ENCODE measurements at places on chromosomes 3 and 15. TPM values are rescaled to one million over a fixed set of nuclear protein-coding genes. Genes with fewer than 3 reads are reported as not detected.

Gene PP2D1
- 0.85 TPM for total RNA-seq

Gene DGKG
- total RNA-seq = 0.68 TPM

Gene COL7A1
- total RNA-seq = 15.3 TPM

DNA sequence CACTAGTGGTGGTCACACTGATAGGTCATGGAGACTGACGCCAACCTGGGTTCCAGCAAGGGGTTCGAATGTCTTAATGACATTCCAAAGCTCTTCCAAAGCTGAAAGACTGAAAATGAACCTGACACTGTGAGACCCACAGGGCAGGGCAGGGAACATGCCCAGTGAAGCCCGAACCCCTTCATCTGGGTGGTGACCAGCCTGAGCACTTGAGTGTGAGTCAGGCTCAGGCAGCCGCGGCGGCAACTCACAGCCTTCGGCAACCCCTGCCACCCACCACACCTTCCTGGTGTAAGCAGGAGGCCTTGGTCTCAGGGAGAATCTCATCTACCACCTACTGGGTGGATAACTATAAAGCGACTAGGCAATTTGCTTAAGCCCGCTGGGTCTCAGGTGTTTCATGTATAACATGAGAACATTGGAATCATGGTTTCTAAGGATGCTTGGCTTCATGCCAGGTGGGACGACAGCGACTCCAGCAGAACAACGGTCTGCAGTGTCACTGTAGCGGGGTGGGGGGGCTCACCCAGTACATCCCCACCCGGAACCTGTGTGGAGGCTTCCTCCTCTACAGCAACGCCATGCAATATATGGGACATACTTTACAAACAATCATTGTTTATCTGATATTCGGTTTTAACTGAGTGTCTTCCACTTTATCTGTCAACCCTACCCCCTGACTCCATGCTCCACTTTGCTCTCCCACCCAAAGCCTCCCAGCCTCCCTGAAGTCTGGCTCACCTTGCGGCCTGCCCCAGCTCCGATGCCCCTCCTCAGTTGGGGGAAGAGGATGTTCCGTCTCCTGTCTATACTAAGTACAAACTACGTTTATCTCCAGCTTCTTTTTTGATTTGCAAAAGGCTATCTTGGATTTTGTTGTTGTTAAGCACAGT is 125.0 kb upstream of the MEF2A start:
- no peak for ATAC-seq

DNA sequence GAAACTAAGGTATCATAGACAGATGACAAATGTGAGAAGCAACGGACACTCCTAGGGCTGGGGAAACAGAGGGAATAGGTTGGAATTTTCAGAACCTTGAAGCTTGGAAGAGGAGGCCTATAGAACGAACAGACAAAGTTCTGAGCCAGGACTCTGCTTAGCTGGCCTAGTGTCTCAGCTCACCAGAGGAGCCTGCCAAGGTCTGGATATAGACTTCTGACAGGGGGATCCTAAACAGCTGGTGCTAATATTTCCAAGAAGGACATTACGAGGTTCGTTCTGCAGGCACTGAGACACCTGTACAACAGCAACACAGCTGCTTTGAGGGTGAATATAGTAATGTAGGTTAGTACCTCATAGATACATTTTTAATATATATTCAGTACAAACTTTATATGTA is 266.3 kb downstream of the CHL1 start:
- ATAC-seq = no peak

DNA sequence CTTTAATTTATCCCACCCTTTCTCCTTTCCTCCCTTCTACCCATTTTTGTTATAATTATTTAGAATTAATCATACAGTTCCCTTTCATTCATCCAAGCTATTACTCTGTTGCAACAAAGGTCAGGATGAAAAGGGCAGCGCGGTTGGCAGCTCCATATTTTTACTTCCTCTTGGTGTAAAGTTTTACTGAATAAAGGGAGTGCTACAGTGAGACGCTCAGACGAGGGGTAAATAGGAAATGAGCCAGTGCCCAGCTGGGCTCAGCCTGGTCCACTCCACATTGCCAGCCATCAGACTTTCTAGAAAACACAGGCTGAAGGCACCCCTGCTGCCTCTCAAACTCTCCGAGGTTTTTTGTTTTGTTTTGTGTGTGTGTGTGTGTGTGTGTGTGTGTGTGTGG is 21.9 kb upstream of the ZBTB38 start:
- ATAC-seq = no peak

- ATAC-seq = no peak
These were observed 541.0 kb upstream of the LMCD1 start for GRCh38 chr3:7960601-7961000.

- peak; percentile 30 for ATAC-seq
These were observed 1.7 kb upstream of the GPR62 start for GRCh38 chr3:51953445-51953844.

GRCh38 chr3:175896655-175897054 is 1037.5 kb downstream of the NAALADL2 start:
- ATAC-seq = no peak

DNA sequence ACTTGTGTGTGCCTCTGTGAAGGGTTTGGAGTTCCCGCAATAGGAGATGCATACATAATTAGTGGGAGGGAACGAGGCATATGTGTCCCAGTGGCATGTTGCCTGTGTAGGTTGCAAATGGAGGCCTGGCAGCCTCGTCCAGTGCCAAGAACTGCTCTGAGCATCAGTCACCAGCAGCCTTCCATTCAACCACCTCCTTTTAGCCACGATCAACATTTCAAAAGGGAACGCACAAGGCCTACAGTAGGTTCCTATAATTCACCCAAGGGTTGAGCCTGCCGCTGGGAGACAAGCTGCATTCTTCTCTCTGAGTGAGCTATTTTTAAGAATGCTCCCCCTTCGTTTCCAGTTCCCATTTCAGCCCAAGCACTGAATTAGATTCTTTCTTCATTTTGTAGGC is 78.8 kb upstream of the CTNNB1 start:
- ATAC-seq = peak; percentile 83

DNA sequence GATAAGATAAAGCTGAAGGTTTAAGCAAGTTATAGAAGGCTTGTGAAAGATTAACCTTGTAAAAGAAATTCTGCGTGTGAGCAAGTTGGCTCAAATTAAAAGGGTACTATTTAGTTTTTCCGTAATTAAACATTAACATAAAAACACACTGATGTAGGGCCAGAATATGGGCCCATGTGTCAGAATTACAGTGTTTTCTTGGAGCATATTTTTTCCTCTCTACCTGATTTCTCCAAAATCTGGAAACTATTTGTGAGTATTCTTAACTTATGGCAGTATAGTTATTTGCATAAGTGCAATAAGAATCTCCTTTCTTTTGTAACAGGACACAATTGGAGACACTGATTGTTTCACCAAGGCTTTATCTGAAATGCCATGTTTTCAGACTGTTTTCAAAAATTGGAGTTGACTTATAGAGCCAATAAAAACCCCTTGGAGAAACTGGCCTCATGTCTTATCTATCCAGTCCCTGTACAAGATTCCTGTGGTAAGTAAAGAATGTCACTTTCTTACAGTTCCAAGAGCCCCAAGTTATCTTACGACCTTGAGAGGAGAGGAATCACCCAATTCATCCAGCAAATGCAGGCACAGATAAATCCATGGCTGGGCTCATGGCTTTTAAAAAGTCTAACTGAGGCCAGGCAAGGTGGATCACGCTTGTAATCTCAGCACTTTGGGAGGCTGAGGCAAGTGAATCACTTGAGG is 47.8 kb upstream of the P2RY1 start:
- no peak for ATAC-seq

DNA sequence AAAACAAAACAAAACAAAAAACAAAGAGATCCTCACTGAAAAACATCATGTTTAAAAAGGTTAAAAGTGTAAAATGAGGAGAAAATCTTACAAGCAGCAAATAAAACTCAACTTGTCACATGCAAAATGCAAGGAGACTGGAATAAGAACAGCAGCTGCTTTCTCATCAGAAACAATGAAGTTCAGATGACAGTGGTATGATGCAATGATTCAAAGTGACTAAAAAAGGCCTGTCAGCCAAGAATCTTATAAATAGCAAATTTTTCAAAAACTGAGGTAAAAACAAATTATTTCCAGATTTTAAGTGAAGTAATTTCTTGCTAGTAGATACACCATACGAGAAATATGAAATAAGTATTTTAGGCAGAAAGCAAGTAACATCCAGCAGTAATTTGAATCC is 68.6 kb upstream of the EPHA3 start:
- ATAC-seq = no peak

DNA sequence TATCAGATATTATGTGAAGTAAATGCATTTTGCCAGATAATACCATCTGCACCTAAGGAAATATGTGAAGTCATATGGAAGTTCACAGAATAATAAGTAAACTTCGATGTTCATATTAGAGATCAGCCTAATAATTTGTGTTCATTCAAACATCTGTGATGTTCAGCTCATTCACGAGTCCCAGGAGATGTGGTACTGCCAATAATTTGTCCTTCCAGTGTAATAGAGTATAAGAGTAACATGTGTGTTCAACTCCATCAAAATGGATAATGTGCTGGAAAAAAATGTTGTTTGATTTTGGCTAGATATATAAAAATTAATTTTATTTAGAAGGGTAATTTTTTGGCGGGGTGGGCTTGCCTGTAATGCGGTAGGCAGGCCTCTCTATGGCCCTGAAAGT is 75.4 kb upstream of the ARL6 start:
- ATAC-seq = no peak

DNA sequence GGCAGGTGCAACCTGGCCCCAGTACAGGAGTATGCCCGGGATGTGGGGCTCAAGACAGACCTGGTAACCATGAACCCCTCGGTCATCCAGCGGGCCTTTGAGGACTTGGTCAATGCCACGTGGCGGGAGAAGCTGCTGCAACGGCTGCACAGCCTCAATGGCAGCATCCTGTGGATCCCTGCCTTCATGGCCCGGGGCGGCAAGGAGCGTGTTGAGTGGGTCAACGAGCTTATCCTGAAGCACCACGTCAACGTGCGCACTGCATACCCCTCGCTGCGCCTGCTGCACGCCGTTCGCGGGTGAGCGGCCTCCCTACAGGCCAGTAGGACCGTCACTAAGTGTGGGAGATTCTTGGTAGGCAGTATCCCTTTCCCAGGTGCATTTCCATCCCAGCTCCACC is 51.0 kb downstream of the ST8SIA2 start:
- no peak for ATAC-seq

- no peak for ATAC-seq
These were observed 23.5 kb downstream of the NR1D2 start for GRCh38 chr3:23968463-23969184.

DNA sequence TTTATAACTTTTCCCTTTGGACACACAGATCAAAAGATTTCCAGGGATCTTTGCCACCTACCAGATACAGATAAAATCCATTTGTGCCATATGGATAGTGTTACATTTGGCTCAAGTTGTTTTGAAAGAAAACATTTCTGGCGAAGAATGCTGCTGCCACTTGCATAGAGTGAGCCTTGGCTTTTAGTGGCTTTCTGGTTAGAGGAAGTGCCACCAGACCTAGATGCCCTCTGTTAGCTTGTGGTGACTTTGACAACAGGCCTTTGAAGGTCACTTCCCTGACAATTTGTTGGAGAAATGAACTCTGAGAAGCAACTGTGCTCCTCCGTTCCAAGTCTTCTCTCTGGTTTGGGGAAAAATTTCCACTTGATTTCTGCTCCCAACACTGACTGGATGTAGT is 158.0 kb downstream of the CHST2 start:
- no peak for ATAC-seq

GRCh38 chr3:128040660-128041059 is 11.6 kb upstream of the SEC61A1 start:
- no peak for ATAC-seq

DNA sequence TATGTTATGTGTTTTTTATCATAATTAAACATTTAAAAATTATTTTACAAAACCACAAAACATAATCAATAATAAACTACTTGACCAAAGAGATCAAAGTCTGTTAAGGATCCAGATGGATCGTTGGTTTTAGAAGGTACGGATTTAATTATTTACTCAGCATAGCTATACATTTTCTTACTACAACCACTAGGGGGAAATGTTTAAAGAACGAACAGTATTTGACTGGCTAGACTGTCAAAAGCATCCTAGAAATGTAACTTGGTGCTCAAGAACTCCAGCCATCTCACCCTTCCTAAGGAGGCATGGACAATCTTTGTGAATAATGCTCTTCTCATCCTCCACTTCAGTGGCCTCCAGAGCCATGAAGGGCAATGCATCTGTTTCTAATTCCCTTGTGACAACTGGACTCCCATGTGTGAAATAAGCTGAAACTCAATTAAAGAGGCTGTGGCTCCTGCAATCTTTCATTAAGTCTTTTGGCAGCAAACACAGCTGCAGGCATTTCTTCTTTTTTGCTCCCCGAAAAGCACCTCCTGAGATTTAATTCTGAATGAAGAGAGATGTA is 94.7 kb upstream of the TUSC7 start:
- no peak for ATAC-seq

DNA sequence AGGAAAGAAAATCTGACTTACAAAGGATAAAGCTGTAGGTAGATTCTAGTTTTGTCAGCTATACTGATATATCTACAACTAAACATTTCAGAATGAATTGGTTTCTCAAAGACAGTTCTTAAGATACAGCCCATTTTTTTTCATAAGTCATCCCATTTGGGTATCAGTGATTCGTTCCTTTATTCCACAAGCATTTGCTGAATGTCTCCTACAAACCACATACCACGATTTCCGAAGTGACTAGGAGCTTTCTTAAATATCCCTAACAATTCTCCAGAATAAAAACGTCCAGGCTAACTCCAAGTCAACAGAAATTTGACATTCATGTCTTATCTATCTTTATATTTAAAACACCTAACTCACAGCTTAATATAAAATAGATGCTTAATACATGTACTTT is 59.8 kb downstream of the TP53BP1 start:
- ATAC-seq = no peak

DNA sequence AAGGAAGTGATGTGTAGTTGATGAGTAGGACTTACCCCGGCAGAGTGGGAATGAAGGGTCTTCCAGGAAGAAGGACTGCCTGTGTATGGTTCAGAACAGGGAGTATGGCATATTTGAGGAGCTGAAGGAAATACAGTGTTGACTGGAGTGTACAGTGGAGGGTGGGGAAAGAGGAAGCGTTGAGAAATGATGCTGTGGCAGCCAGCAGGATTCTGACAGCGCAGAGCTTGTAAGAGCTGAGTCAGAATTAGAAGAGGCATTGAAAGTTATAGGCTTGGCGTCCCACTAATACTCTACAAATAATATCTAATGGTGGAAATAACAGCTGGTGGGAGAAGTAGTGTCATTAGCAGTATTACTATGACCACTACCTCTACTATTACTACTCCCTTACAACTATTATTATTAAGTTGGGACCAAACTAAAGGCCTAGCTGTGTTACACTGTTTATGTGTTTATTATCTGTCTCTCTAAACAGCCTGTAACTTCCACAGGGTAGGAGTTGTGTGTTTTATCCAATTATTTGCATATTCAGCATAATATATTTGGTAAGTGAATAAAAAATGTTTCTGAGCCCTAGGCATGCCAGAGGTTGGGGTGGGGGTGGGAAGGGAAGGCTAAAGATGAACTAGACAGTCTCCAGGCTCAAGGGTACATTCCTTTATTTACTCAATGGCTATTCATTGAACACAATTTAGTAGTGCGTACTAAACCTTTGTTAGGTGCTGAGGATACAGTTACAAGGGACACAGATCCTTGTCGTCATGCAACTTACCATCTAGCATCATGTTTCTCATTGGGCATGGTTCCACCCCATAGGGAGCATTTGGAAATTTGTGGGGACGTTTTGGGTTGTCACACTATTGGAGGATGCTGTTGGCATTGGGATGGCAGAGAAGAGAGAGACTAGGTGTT is 428.8 kb upstream of the ONECUT1 start:
- ATAC-seq = no peak

All from motor neuron (in vitro differentiated cells).